ENCODE measurements at places on chromosomes 7 and 10.

- DNase-seq, result peak; percentile 20
Measured at GRCh38 chr10:47379445-47379785, 4.7 kb downstream of the ZNF488 start.

DNA sequence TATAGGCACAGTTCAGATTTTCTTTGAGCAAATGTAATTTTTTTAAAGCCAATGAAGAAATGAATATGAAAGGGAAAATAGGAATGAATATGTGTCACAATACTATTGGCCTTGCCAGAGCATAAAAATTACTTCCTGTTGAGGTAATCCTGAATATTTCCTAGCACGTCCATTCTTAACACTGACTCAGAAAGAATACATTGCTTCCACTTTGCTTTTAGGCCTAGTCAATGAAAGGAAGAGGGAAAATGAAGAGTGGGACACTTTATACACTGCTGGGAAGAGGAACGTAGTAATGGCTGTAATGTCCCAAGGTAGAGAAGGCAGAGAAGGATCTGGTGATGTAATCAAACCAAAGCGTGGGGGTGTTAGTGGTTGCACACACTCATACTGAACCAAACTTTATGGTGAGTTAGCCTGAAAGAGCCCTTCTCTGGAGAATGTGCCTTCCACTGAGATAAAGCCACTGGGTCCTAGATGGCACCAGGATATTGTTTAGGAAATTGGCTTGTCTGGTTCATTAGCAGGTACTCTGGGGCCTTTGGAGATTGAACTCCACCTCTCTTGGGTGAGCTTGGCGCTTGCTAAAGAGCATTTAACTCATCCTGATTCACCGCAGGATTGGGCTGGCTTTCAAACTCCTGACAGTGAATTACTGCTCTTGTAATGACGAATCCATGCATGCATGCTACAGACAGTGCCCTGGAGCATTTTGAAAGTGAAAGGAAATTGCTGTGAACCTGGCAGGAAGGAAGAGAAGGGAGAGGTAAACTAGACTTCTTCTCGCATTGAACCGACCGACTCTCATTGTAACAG, 254.9 kb downstream of the KIAA1217 start:
- peak; percentile 68 for DNase-seq

DNA sequence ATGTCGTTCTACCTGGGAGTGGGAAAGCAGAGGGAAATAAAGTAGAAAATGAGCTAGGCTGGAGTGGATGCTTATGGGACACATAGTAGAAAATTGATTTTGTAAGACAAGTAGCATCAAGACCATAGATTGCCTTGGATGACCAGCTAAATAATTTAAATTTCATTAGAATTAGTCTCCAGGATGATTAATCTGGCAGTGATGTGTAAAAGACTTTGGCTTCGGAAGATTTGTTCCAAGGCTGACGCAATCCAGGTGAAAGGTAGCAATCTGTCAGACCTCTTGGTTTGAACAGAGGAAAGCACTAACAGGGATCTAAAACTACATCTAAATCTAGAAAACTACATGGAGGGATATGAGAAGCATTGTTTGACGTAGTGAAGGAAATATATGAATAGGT, 236.5 kb downstream of the ARL4A start:
- DNase-seq, result no peak

DNA sequence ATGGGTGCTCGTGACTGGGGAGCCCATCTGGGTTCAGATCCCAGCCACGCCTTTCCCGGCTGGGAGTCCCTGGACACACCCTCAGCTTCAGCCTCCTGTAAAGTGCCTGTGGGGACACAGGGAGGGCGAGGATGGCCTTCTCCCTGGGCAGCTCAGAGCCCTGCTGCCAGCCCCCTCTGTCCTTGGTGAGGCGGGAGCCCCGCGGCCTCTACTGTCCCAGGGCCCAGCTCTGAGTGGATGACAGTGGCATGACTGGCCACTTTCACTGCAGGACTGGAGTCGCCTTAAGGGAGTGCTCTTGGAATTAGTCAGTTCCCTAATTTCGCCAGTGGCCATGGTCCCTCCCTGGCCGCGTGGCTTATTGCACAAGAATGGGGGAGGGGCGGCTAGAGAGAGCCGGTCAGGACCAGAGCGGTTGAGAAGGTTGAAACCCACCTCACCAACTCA, 4.6 kb downstream of the BRI3 start:
- no peak for DNase-seq

DNA sequence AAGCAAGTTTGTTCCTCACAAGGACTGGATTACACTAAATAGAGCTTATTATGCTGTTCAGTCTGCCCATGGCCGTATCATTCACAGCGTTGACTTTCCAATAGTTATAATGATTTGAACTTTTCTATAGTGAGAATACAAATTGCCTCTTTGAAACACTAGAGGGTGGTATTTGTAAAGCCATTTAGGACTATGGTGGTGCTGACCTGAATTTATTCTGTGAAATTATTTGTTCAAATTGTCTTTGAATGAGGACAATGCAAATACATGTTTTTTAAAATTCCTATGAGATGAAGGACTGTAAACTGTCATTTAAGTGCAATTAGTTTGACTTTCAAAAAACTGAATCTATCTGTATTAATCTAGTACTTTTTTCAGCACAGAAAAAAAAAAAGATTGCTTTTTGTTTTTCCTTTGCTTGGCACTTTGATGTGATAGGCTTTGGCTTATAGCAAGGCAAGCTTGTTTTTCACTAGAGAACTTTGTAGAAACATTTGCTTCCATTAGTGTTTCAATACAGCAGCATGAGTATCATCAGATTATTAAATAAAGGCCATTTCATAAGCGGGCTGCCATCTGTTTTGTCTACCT, 122.7 kb upstream of the TMEM229A start:
- no peak for DNase-seq

- DNase-seq, result no peak
Measured at GRCh38 chr7:33743594-33743993, 161.7 kb upstream of the BMPER start.

- DNase-seq, result no peak
Measured at GRCh38 chr7:7185371-7185989, 3.1 kb downstream of the C1GALT1 start.

- peak; percentile 7 for DNase-seq
Measured at GRCh38 chr10:117960345-117960935, 86.3 kb downstream of the RAB11FIP2 start.

- no peak for DNase-seq
Measured at GRCh38 chr7:13633857-13634256, 355.6 kb downstream of the ETV1 start.

GRCh38 chr10:51073453-51074237, 642 bp upstream of the PRKG1 start:
- peak; percentile 76 for DNase-seq

DNA sequence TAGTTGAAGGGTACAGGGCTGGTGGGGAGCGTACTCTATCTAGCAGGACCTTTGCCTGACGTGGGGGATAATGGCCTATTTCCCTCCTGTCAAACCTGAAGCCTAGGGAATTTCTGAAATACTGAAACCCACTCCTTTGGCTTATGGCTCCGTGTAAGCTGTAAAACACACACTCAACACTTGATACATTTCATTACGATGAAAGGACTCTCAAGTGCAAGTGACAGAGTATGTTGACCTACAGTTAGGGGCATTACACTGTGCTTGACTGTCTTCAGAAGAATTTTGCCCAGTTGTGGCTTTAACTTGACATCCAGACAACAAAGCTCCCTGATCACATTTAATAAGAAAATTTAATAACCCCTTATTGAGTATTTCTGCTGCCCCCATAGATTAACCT, 194.3 kb downstream of the BAMBI start:
- DNase-seq, result no peak

DNA sequence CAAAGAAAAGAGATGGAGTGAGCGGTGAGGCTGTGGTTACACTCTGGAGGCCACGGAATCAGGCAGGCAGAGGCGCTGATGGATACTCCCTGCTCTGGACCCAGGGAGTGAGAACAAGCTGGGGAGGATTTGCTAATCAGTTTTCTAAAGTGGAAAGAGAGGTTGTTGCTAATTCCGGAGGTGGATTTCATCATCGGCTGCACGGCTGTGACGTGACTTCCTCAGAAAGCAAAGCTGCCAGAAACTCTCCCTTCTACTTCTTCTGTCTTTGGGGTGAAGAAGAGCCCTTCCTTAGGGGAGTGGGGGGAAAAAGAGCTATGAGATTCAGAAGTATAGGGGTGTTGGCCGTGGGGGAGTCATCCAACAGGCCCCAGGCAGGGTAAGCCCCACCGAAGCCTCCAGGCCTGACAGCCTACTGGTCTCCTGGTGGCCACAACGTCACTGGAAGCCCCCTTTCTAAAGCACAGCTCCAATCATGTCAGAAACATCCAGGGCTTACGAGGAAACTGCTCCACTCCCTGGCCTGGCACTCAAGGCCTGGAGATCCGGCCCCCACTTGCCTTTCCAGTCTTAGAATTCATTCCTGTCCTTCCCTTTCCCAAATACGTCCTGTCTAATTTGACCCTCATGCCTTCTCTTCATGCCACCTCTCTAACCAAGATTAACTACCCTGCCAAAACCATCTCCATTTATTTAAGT, 114.5 kb downstream of the HIP1 start:
- DNase-seq, result peak; percentile 48

DNA sequence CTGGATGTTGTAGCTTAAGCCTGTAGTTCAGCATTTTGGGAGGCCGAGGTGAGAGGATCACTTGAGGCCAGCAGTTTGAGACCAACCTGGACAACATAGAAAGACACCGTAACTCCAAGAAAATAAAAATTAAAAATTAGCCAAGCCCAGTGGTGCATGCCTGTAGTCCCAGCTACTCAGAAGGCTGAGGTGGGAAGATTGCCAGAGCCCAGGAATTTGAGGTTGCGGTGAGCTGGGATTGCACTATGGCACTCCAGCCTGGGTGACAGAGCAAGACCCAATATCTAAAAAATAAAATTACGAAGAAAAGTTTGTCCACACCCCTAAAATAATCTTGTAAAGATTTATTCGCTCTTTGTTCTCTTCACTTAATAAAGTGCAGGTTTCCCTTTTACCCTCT, 951.0 kb downstream of the TYW1 start:
- DNase-seq, result no peak

GRCh38 chr7:158602905-158603772, 15.5 kb upstream of the PTPRN2 start:
- DNase-seq, result no peak

- no peak for DNase-seq
Measured at GRCh38 chr7:149022756-149023360, 5.4 kb downstream of the PDIA4 start.

DNA sequence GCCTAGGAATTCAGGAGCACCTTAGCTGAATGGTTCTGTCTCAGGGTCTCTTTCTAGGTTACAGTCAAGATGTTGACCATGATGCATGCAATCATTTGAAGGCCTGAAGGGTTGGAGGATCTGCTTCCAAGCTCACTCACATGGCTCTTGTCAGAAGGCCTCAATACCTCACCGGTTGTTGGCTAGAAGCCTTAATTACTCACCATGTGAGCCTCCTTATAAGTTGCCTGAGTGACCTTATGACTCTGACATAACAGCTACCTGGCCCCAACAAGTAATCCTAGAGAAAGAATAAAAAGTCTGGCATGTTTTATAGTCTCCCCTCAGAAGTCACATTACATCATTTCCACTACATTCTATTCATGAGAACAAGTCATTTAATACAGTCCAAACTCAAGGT, 3.4 kb upstream of the C1GALT1 start:
- no peak for DNase-seq

DNA sequence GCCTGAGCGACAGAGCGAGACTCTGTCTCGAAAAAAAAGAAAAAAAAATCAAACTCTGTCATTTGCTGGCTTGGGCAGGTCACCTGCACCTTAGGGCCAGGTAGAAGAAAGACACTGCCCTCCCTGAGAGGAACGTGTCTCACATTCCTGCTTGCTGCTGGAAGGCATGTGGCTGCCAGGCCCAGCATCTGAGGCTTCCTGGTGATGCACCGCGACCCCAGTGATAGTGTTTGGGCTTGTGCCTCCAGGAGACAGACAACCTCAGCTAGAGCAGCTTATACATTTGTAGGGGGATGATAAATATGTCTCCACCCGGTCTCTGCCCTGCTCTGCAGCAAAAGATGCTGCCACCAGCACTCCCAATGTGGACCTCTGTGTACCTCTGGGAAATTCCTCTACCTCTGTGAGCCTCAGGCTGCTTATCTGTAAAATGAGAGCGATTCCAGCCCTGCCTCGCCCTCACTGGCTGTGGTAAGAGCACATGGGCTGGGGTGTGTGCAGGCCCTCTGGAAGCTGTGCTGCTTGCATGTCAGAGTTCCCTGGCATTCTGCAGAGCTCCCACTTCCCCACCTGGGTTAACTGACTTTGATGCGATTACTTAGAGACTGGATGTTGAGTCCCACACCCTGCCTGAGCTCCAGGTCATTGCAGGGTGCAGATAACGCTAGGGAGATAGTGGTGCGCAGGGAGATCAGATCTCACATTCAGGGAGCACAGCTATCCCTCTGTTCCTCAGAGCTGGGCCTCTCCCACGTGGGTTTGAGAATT, 19.9 kb downstream of the SLC29A3 start:
- DNase-seq, result peak; percentile 47

DNA sequence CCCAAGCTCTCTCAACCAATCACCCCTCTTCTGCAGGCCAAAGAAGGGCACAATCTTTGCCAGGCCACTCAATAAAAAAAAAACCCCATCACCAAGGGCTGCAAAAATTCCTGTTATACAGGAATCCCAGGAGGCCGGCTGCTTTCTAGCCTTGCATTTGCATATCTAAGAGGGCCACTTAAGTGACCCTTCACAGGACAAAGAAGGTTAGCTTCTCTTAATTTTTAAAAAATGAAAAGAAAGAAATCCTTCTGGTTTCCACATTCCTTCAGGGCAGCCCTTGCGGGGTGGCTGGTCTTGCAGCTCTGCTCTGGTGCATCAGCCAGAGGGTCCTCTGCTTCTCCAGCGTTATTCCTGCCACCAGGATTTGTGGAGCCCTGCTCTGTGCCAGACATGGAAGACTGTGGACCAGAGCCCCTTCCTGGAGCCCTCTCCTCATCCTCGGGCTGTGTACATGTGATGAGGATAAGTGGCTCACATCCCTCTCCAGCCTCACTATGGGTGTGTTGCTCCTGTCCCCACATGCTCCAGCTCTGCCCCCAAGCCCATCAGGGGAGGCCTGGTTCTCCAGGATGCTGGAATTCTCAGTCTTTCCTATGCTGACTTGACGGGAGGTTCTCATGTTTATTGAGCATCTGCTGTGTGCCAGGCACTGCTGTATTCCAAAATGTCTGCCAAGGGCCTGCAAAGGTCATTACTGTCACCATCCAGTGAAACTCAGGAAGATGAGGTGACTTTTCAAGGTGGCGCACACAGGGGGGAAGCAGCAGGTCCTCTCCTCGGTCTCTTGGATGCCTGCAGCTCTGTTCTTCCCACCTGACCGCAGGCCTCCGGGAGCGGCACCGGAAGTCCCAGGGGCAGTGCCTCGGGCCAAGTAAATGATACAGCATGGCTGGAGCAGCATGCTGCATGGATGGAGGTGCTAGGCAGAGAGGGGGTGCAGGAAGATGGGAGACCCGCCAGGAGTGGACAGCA, 67.7 kb downstream of the ARHGAP22 start:
- DNase-seq, result peak; percentile 4

DNA sequence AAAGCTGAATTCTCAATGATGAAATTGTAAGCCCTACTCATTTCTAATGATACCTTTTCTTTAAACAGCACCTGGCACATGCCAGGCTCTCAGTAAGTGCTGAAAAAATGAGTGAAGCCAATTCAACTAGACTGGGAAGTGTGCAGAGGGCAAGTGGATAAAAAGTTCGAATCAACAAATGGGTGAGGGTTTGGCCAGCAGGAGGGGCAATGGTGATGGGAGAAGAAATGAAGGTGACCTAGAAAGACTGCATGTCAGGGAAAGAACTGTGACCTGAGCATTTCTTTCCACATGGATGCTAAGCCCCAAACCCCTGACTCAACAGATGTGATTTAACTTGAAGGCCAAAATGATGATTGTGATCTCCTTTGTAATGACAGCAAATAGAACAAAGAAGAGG, 54.6 kb downstream of the DKK1 start:
- DNase-seq, result no peak

- no peak for DNase-seq
Measured at GRCh38 chr7:121302214-121302745, 26.5 kb upstream of the WNT16 start.
